GM18507 (cell line): ENCODE measurements at places on chromosomes 16 and 17.
A peak's percentile ranks its signal among the peaks of the same experiment; 100 is the strongest.

GRCh38 chr16:85798283-85798776 is 1.0 kb downstream of the EMC8 start:
- no peak for DNase-seq

GRCh38 chr17:69402052-69402451 is 12.4 kb upstream of the MAP2K6 start:
- no peak for DNase-seq

DNA sequence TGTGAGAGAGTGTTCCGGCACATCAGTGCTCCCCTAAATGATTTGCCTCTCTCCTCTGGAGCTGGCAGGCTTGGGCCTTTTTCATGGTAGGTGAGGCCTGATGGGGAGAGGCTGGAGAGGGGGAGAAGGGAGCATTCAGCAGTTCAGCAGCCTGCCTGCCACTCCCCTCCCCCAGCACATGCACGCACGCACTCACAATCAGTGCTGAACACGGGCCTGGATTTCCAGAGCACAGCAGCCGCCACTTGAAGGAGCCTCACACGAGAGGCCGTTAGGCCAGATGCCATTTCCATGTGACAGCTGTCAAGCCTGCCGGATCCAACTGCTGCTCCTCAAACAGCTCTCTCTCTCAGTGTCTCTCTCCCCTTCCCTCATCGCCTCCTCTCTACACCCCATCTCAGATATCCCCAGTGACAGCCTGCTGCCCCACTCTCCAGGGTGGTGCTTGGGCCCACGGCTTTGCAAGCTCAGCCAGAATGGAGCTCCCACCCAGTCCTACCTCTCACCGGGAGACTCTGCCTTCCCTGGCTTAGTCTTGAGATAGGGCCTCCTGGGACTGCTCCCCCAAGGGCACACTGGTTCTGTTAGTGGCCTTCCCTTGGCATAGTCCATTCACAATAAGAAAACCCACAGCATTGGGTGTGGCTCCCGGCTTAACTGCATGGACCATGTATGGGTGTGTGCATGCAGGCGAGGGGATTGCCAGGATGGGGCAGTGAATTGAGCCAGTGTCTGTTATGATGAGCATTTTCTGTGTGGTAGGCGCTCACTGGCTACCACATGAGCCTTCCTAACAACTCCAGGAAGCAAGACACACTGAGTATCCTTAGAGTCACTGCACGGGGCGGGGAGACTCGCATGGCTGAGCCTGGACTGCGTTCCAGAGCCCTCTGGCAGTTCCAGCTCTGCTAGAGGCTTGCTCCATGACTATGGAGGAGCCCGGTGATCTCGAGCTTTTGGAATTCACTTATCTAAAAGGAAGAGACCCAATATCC is 226.2 kb downstream of the CCDC182 start:
- DNase-seq = no peak

DNA sequence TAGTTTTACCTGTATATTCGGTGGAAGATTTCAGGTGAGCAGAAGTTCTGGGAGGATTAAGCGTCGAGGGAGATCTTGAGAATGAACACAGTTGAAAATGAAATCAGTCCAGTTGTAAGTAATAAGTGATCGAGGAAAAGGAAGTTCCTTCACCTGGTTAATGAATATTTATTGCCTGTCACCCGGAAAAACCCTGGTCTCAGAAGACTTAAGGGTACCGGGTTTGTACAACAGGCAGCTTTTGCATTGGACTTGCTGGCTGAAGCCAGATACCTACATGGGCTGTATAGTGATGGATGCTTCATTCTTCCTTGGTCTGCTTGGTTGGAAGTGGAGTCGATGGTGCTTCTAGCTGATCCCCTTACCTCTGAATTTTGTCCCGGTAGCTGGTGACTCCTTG is 72.7 kb downstream of the PRKCA start:
- no peak for DNase-seq

GRCh38 chr17:31843070-31843745 is 15.8 kb downstream of the COPRS start:
- DNase-seq = no peak

- DNase-seq = peak; percentile 7
These were observed 199.1 kb downstream of the KATNIP start for GRCh38 chr16:27748868-27749546.

DNA sequence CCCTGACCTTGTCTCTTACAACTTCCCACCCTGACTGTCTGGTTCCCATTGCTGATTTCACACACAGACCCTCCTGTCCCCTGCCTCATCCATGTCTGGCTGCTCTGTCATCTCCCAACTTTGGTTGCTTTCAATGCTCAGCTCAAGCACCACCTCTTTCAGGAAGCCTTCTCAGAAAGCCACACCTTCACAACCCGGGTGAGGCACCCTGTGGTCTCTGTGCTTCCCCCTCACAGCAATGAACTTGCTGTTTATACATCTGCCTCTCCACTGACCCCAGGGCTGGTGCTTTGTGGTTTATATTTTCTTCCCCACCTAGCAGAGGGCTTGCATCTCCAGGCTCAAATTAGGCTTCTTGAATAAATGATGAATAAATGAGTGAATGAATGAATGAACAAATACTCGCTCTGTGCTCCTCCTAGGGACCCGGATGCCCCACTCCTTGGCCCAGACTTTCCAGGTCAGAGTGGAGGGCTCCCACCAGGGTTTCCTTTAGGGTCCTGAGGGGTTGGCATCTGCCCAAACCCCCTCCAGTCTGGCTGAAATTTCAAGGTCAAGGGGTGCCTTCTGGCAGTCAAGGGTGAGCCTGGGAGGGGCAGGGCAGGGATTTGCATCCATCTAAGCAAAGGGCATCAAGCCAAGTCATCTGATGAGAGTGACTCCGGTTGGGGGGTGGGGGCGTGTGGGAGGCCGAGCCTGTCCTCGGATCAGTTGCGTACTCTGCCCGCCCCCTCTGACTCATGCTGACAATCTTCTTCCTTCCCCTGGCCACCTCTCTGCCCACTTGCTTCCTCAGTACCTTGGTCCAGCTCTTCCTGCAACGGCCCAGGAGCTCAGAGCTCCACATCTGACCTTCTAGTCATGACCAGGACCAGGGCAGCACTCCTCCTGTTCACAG is at the start of gene ITGAX:
ITGAX (plus strand) TSS at position 783 of the 898 bp plus-strand sequence; CDS start at position 862, 79 bp downstream.
- DNase-seq = no peak

GRCh38 chr16:782766-783403 is 5.3 kb downstream of the RPUSD1 start:
- no peak for DNase-seq

GRCh38 chr17:34626121-34626681 is 46.8 kb downstream of the TMEM132E start:
- no peak for DNase-seq

DNA sequence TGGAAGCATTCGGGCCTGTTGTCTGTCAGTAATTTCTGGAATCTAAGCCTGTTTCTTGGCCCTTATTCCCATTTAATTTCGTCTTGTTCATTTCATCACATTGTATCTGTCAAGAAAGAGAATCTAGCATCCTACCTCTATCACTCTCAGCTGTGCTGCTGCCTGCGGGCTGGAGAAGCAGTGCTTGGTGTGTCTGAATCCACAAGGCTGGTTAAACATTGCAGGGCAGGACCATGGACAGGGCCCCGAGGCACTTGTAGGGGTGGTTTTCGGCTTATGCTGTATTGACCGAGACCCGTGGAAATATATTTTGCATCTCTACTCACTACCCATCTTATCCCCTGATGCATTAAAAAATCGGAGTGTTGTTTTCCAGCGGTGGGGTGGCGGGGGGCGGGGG is 3.1 kb downstream of the RAB11FIP4 start:
- DNase-seq = no peak

DNA sequence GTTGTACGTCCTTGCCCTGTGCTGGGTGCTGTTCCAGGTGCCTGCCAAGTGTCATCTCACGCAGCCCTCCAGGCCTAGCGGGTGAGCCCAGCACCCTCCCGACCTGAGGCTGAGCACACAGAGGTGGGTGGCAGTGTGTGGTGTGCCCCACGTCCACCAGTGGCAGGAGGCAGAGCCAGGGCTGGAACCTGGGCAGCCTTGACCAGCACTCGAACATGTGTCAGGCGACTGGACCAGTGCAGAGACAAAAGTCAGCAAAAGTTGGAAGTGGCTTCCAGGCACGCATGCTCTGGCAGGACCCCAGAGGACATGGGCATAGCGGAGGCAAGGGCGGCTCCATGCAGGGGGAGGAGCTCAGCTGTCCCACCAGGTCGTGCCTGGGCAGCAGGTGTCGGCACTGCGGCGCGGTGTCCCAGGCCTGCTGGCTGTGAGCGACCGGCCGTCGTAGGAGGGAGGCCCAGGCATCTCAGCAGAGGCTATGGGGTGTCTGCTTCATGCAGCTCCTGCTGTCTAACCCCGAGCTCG is 35.8 kb downstream of the COX4I1 start:
- DNase-seq = no peak

DNA sequence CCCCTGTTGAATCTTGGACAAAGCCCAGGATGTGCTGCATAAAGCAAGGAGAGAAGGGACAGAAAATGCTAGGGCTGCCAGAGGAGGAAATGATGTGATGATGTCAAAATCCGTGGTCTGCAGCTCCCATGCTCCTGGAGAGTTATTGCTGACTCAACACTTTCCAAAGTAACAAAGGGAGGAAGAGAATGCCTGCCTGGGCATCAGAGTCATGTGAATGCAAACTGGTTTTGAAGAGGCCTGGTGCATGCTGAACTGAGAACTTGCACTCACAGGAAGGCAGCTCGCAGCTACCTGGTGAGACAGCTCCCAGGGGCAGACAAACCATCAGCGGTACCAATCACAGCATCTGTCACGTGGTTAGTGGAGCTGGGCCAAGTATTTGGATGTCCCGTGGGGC is 2.8 kb downstream of the MARVELD3 start:
- no peak for DNase-seq

- no peak for DNase-seq
These were observed 25.1 kb downstream of the KSR1 start for GRCh38 chr17:27481327-27481726.

DNA sequence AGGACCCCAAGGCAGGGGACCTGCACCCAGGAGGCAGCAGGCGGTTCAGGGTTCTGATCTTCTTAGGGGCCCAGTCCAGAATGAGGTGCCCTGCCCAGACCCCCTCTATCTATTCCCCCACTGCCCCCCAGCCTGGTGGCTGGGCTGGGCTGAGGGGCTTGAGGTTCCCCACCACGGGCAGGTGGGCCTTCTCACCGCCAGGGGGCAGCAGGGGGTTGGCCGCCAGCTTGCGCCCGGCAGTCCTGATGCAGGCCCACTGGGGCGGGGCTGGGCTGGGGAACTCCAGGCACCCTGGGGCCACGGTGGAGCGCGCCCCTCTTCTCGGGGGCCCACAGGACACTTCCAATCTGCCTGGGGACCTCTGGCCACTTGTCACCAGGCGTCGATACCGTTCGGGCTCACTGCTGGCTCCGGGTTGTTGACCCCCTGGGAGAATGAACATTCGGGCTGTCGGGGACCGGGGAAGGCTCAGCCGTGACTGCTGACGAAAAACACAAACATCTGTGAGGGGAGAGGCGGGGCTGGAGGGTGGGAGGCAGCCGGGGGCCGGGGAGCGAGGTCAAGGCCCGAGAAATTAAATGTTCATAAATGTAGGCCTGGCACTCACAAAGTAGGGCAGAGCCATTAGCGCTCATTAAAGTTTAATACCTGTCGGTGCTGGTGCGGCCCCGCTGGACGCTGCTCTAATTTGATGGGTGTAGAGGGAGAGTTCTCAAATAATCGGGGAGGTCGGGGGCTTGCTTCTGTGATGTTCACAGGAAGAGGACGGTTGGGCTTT is 219.3 kb upstream of the GSE1 start:
- DNase-seq = peak; percentile 79

- no peak for DNase-seq
These were observed 487 bp downstream of the TSR1 start for GRCh38 chr17:2335726-2336214.

- no peak for DNase-seq
These were observed 12.0 kb downstream of the LRRC37B start for GRCh38 chr17:32019228-32019627.

GRCh38 chr16:75258807-75259141 is 7.3 kb upstream of the BCAR1 start:
- DNase-seq = no peak

GRCh38 chr16:56910654-56911539 is 21.0 kb upstream of the HERPUD1 start:
- DNase-seq = no peak

GRCh38 chr16:88941913-88942909 is 34.8 kb downstream of the CBFA2T3 start:
- peak; percentile 84 for DNase-seq

DNA sequence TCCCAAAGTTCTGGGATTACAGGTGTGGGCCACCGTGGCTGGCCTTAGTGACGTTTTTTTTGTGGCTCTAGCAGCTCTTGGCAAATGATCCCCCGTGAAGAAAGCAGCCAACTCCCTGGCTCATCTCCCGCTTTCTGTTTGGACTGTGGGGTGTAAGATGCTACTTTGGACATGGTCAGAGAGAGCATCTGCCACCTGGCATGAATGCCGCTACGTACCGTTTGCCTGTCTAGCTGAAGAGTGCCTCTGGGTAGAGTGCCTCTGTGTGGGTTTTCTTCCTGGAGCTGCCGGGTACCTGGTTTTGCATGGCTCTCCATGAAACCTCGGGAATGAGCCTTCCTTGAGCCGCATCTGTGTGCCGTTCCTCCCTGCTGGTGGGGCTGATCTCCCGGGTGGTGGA is 34.3 kb downstream of the NDEL1 start:
- DNase-seq = no peak

DNA sequence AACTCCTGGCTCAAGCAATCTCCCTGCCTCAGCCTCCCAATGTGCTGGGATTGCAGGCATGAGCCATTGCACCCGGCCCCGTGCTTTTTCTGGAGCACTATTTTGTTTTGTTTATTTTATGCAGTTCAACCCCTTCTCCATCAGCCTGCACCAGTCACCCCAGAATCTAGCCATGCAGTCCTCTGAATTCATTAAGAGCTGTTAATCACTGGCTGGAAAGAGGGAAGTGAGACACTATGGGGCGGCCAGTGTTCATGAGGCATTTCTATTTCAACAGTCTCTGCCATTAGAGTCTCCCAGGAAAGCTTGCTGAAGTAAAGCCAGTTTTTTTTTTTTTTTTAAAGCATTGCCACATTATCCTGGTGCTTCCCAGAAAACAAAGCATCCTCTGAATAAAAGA is 1.7 kb downstream of the VWA3A start:
- no peak for DNase-seq

GRCh38 chr17:77654296-77654695 is 304.2 kb upstream of the TNRC6C start:
- no peak for DNase-seq

DNA sequence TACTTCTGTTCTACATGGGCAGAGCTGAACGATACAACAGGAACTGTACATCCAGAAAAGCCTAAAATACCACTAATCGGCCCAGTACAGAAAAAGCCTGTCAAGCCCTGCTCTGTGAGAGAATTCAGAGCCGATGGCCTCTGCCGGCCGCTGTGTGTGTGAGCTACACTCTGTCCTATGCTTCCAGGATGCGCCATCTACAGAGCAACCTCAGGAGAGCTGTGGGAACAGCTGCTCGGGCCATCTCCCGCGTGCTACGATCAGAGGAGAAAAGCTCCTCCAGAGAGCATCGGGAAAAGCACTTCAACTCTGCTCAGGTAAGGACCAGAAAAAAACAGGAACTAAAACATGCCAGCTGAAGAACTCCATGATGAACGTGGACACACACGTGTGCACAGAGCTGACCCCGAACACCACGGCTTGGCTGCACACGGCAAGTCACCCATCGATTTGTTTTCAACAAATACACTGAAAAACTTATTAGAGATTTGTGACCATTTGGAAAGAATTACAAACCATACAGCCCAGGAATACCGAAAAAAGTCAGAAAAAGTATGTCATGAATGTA is 115.9 kb downstream of the ANKRD11 start:
- DNase-seq = no peak

GRCh38 chr17:81646869-81647600 is 9.3 kb downstream of the PDE6G start:
- DNase-seq = no peak
